ENCODE measurements at places on chromosomes 11 and 22.

DNA sequence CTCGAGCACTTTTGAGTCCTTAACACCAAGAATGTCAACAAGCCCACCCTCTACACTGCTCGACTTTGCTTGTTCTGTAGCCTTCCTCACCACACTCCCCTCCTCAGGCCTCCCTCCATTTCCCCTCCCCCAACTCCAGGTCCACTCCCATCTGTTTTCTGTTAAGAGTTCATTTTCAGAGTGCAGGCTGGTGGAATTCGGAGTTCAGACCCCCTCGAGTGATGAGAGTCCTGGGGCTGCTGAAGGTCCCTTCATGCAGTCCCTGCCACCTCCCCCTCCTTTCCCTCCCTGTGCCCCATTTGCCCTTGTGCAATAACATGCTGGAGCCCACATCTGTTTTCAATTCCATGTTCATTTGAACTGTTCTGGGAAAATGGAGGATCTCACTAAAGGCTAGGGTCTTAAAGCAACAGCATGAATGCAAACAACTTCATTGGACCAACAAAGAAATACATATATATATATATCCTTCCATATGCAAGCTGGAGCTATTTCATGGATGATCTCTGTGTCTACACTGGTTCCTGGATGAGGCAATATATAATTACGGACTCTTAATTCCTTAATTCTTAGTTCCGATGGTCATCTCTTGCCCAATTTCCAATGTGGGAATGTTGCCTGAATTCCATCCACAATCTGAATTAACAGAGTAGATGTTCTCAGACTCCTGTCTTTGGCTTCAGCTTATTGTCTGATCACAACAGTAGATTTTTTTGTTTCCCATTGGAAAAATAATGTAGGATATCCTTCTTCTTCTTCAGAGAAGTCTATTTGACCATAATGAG lies 340.4 kb downstream of the ETS1 start:
- no peak for DNase-seq

- no peak for DNase-seq
Measured at GRCh38 chr11:86034710-86035109, 34.2 kb downstream of the PICALM start.

- DNase-seq = no peak
Measured at GRCh38 chr22:44825310-44826150, 73.2 kb downstream of the ARHGAP8 start.

GRCh38 chr11:76152741-76153570 lies 53.3 kb downstream of the WNT11 start:
- DNase-seq = no peak

DNA sequence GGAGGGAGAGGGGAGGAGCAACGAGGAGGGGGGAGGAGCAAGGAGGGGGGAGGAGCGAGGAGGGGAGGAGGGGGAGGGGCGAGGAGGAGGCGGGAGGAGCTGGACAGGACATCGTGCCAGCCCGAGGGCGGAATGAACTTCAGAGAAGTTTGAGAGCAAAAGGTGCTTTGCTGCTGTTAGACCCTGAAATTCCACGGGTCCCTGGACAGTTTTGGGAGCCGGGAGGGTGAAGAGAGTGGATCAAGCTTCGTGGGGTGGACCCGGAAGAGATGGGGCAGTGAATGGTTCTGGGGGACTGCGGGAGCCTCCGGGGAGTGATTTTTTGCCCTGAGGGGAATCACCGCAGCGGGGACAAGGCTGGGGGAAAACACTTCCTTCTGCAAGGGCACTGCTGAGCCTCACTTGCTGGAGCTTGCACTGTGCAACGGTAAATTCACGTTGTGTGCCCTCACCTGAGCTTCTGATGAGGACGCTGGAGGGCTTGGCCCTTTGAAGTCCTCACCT lies 10.7 kb upstream of the NLRP6 start:
- DNase-seq = no peak

GRCh38 chr22:45235101-45235777 lies 5.5 kb downstream of the KIAA0930 start:
- DNase-seq = no peak

DNA sequence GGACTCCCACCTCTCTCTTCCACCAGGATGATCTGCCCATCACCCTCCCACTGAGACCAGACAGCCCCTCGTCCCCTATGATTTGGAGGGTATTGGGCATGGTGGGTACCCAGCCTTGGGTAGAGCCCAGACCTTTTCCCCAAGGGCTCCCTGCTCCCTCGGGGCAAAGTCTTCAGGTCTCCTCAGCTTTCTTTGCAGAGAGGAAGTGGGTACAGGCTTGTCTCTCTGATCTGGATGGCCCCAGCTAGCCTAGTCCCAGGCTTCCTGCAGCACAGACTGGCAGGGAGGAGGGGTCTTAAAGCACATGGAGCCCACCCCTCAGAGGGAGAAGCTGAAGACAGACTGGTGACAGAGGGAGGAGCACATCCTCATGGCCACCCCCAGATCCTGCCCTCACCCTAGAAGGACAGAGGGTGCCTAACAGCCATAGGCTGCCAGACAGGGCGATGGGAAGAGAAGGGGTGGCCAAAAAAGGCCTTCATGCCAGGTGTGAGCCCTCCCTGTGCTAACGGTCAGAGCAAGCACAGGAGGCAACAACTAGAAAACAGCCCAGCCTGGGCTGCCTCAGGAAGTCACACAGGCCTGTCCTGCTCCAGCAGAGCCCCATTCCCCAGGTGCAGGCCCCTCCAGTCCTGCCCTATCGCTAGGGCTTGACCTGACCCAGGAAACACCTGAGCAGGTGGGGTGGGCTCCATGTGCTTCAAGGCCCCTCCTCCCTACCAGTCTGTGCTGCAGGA lies 30.4 kb downstream of the SLC22A12 start:
- DNase-seq = no peak

DNA sequence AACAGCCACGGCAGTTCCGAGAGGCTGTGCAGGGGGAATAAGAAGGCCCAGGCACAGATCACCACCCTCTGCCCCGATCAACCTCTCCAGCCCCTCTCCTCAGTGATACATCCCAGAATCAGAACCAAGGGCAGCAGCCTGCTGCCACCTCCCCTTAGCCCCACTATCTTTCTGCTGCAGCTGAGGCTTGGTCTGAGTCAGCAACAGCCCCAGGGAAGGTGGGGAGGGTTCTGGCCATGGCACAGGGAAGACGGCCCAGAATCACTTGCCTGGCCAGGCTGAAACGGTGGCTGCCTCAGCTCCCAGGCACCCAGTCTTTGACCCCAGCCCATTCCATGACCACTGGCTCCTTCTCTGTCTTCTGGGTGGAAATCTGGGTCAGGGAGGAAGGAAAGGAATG lies 2.3 kb downstream of the CHID1 start:
- DNase-seq = no peak

DNA sequence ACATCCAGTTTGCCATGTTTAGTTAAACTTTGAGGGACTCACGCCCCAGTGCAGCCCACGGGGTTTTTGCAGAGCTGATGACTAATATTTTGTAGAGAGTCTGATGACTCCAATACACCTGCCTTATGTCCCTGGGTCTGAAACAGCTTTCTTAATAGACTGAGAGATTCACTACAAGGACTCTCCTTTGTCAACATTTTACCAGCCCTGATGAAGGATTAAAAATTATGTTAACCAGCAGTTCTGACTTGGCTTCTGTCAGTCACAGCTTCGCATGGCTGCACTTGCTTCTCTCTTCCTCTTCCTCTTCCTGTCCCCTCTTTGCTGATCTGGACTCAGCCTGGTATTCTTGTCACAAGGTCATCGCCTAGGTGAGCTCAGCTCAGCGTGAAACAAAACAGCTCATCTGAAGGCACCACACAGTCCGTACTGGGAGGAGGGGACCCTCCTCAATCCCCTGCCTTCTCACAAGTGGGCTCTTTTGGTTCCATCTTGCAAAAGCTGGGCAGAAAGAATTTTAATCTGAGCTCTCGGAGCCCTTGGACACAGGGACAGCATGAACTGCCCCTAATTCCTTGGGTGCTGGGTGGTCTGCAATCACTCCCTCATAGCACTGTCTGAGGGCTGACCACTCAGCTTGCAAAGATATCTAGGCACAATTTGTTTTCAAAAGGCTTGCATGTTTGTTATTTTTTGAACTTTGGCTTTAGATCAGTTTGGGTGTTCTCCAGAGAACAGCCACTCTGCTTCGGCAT lies 38.1 kb upstream of the POU2AF1 start:
- no peak for DNase-seq

- no peak for DNase-seq
Measured at GRCh38 chr11:104152941-104153505, 10.9 kb downstream of the PDGFD start.

- no peak for DNase-seq
Measured at GRCh38 chr11:121762820-121763219, 310.1 kb upstream of the SORL1-AS1 start.

GRCh38 chr22:37983860-37984791 lies at the start of gene SOX10:
Gene SOX10 (minus strand): TSS chr22:37984555. CDS start chr22:37983784, 771 bp downstream.
- DNase-seq = no peak

DNA sequence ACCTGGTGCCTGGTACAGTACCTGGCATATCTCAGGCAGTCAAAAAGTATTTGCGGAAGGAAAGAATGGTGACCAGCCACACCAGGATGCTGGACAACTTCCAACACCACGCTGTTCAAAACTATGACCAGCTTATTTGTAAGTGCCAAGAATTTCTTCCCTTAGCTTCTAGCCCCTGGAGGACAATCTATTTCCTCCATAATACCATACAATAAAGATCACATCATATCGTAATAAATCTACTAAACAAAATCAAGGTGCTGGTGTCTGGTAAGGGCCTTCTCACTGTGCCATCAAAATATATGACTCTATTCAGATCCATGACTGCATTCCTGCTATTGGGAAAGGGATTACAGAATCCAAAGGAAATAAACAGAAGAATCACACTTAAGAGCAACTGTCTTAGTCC lies 51.5 kb downstream of the ALG9 start:
- DNase-seq = no peak

All from stimulated activated CD4-positive, alpha-beta T cell treated with anti-CD3 and anti-CD28 coated beads, TNF-alpha, amount 100 ng/mL, for 48 hours (primary cell).